ENCODE measurements at places on chromosomes 5 and 9.
A peak's percentile ranks its signal among the peaks of the same experiment; 100 is the strongest.

DNA sequence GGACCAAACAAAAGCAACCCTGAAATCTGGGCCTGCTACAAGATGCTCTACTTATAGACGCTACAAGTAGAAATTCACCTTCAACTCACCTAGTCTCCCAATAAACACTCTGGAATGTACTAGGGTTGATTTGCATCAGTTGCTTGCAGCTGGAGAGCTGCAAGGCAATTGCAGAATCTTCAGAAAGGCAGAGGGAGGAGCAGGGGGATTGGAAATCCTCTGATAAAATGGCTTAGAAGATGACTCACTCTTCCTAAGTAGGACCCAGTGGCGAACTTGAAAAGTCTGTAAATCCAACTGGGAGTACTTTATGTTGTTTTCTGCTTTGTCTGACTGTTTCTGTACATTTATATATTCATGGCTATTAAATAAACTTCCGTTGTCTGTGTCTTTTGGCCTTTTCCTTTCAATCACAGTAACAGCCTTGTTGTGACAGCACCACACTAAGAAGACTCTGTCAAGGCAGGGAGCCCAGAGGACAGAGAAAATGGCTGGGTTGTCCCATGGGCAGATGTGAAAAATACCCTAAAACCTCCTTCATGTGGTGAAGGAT lies 14.7 kb upstream of the MLLT3 start:
- DNase-seq: no peak

- no peak for DNase-seq
Measured at GRCh38 chr5:73825736-73826135, 199.7 kb downstream of the ARHGEF28 start.

GRCh38 chr5:142420561-142421227 lies 95.9 kb upstream of the SPRY4 start:
- DNase-seq: peak; percentile 38

GRCh38 chr5:93252165-93252564 lies 328.9 kb downstream of the NR2F1-AS1 start:
- no peak for DNase-seq

GRCh38 chr5:39024005-39024404 lies 50.2 kb downstream of the RICTOR start:
- DNase-seq: no peak

DNA sequence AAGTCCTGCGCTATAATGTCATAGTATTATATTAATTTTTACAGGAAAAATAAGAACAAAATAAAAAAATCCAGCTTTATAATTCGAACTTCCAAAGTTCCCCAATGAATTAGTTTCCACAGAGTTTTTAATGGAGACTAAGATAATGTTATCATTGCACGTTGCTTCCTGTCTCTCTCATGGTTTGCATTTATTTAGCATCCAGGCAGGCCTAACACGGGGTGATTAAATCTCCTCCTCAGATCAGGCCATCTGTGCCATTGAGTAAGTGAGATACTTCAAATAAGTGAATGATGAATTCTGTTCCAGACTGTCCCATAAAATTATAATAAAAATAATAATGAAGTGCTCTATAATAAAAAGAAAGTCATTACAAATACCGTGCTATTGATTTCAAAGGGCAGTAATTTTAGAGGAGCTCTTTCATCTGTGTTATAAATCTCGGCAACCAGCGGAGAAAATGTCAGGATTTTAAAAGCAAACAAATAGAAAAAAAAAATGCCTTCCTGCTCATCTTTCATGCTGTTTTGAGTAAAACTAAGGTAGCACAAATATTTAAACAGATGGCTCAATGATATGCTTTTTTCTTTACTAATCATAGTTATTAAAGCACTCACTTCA lies 570.6 kb upstream of the ZNF608 start:
- peak; percentile 79 for DNase-seq

- DNase-seq: no peak
Measured at GRCh38 chr9:89387197-89387849, 69.0 kb downstream of the SECISBP2 start.

GRCh38 chr5:158511454-158511853 lies 588.3 kb downstream of the EBF1 start:
- DNase-seq: no peak

Measured in NCI-H1694 (cell line).